ENCODE measurements at places on chromosomes 2 and 18. TPM values are rescaled to one million over a fixed set of nuclear protein-coding genes. Genes with fewer than 3 reads are reported as not detected.

The ANKRD29 gene
- 2.4 TPM for total RNA-seq

The DSEL gene
- total RNA-seq: 51.4 TPM

The POTEE gene
- total RNA-seq: not detected

The CNTNAP5 gene
- 30.6 TPM for total RNA-seq

The RGPD4 gene
- total RNA-seq: not detected

The FAM237A gene
- total RNA-seq: not detected

The TBR1 gene
- 73.8 TPM for total RNA-seq

The SCN1A gene
- 15.1 TPM for total RNA-seq

The LONRF2 gene
- 47.3 TPM for total RNA-seq

The IL36G gene
- under 0.01 TPM for total RNA-seq

The SRSF7 gene
- 120 TPM for total RNA-seq

- no peak for DNase-seq
Measured at GRCh38 chr2:36965206-36965605, 1.1 kb downstream of the STRN start.

DNA sequence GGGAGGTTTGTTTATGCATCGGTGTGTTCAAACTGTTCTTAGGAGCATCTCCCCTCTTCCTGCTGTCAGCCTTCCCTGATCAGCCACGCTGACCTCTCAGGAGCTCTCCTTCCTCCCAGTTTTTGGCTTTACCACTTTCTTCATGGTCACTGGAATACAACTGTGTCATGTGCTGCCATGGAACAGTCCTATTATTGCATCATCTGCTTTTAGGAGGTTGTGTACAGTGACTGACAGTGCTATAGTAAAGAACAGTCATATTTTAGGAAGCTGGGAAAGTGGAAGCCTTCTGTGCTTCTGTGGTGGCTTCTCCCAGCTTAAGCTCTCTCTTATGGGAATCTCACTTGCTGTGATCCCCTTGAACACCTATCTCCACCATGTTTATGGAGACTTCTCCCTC lies 165.5 kb downstream of the TPGS2 start:
- DNase-seq: no peak

- DNase-seq: no peak
Measured at GRCh38 chr2:138906549-138906948, 126.4 kb upstream of the NXPH2 start.

- DNase-seq: no peak
Measured at GRCh38 chr2:198347946-198348345, 543.6 kb downstream of the PLCL1 start.

DNA sequence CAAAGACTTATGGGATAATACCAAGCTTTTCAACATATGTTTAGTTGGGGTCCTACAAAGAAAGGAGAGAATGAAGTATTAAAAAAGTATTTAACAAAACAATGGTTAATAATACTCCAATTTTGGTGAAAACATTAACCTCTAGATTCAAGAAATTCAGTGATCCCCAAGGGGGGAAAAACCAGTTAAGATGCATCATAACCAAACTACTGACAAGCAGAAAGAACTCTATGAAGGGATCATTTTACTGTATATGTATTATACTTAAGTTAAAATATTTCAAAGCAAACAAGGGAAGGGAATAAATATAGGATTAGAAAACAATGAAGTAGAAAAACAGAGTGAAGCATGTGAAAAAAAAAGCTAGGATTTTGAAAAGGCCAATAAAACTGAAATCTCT lies 8.7 kb downstream of the CNRIP1 start:
- DNase-seq: no peak

- peak; percentile 83 for DNase-seq
Measured at GRCh38 chr18:76821875-76822505, 367 bp upstream of the ZNF236 start.

DNA sequence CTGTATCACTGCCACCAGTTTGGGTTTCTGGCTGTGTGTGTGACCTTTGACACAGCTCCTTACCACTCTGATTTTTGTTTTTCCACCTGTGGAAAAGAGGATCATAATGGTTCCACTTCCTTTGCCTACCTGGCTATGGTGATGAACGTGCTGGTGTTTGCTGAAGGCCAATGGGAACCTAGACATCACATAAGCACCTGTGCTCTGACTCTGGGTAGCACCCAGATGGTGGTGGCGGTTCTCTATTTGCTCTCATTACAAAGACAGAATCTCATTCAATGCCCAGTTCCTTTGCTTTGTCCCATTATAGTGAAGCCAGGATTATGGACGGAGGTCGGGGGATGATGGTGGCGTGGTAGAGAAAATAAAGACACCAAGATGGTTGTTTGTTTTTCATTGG lies 121.2 kb upstream of the GATA6 start:
- no peak for DNase-seq

GRCh38 chr2:207925601-207926000 lies 99.7 kb downstream of the PLEKHM3 start:
- no peak for DNase-seq

- no peak for DNase-seq
Measured at GRCh38 chr2:212535996-212536816, 2.4 kb downstream of the ERBB4 start.

DNA sequence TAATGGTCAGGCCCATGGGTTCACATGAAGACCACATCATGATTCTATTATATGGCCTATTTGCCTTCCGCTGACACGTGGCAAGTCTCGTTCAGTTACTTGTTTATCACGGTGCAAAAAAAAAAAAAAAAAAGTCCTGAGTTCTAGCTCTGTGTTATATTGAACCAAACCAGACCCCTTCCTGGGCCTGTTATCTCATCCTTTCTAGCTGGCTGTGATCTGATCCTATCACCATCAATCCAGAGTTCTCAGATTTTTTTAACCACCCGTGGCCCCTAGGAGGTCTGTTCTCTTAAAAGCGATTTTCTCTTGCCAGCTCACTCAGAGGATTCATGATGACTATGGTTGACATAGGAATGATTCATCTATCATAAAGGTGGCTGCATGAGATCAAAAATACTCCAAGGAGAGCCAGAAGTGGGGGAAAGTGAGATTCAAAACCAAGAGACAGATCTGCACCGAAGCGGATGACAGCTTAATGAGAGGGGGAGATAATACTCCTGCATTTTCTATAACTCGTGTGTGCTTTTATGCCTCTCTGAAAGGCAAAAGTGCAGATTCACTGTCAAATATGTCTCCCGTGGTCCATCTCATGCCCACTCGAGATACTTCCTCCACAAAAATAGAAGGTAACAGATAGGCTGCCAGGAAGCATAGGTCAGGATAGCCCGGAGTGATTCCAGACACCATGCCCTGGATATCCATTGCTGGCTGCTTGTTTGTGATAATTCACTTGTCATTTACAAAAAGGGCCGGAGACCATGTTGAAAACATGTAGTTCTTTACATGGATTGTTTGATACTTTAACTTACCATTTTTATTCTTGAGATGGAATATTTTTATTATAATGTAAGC lies 505.7 kb upstream of the KLHL29 start:
- DNase-seq: no peak

GRCh38 chr18:9334973-9335696 lies 562 bp downstream of the TWSG1 start:
- peak; percentile 47 for DNase-seq

GRCh38 chr18:394987-395362 lies 105.5 kb downstream of the COLEC12 start:
- DNase-seq: no peak

DNA sequence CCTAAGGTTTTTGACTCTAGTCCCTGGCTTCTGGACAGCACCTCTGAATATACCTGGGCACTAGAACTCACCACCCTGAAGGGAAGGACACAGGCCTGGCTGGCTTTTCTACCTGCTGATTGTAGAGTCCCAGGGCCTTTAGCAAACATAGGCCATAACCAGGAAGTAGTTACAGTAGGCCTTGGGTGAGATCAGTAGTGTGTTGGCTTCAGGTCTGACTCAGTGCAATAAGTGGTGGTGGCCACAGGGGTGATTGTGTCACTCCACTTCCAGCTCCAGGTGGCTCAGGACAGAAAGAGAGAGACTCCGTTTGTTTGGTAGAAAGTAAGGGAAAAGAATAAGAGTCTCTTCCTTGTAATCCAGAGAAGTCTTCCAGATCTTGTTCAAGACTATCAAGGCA lies 101.7 kb upstream of the LGALSL start:
- no peak for DNase-seq

DNA sequence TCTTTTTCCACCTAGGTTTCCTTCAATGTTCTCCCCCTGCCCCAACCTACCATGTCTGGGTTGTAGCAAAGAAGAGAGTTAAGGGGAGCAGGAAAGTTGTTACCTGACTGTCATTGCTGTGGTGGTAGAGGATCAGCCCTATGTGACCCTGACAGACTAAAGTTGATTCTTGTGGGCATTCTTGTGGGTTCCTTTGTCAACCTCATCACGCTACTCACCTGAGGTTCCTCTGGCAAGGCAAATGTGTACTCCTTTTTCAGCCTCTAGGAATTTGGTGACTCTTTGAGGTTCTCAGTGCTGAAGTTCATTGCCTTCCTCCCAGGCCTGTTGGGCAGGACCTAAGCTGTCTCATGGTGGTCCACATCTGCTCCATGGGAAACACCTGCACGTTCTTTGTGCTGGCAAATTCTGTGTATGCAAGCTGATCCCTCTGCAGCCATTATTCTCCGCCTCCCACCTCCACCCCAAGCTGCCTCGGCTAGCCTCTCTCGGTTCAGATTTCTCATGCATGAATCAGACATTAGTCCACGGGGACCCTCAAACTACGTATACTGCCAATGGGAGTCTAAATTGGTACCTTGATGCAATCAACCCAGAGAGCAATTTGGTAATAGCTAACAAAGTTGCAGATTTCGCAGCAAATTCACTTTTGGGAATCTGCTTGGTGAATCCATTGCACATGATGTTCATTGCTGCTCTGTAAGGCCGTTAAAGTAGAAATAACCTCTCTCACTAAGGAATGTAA lies 1.5 kb upstream of the GMCL1 start:
- DNase-seq: no peak

- no peak for DNase-seq
Measured at GRCh38 chr2:206614811-206615210, 27.5 kb upstream of the FAM237A start.

- no peak for DNase-seq
Measured at GRCh38 chr2:214038186-214038585, 372.7 kb upstream of the VWC2L start.

GRCh38 chr2:109597283-109597682 lies 16.5 kb downstream of the SEPTIN10 start:
- DNase-seq: no peak

DNA sequence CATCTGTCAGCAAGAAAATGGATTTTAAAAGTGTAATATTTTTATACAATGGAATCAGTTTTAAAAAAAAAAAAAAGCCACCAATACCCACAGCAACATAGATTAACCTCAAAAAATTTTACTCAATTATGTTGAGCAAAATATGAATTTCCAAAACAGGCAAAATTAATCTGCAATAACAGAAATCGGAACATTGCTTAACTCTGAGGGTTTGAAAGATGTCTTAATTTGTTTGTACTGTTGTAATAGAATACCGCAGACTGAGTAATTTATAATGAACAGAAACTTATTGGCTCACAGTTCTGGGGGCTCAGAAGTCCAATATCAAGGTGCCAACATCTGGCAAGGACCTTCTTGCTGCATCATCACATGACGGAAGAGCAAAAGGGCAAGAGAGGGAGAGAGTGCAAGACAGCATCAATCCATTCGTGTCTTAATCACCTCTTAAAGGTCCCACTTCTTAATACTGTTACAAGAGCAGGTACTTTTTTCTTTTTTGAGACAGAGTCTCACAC lies 31.8 kb upstream of the TNFAIP6 start:
- no peak for DNase-seq

DNA sequence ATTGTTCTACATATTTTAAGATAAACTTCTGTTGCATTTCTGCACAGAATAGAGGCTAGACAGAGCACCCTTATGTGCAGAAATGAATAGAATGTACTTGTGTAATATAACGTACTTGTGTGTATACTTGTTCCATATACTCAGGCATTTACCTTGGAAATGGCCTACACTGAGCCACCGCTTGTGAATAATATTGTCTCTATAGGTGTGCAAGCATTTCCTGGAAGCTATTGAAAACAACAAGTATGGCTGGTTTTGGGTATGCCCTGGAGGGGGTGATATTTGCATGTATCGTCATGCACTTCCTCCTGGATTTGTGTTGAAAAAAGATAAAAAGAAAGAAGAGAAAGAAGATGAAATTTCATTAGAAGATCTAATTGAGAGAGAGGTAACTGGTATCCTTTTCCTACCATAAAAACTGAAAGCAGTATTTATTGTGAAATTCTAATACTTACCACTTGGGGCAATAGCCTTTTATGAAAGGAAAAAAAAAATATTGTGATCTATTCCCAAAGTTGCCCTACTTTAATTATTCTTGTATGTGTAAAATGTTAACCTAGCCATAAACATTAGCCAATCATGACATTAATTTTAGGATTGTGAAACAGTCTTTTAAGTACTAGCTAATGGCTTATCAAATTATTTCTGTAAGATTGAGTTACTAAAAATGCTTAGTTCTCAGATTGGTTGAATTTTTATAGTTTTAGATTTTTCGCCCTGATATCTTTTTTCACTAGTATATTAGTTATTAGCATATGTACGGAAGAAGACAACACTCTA lies 18.0 kb downstream of the ZC3H15 start:
- no peak for DNase-seq

DNA sequence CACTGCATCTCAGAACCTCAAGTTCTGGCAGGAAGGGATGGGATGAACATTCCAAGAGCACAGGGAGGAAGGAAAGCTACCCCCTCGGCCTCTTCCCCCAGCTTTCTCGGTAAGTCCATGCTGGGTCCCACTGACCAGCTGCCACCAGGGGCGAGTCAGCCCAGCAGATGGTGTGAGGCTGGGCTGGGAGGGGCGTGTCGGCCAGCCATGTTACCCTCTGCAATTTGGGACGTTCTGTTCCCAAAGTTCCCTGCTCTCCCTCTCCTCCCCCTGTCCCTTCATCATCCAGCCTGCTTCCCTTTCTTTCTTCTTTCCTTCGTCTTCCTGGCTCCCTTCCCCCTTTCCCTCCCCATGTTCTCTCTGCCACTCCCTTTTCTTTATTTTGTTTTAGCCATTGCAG lies 74.3 kb upstream of the TNP1 start:
- DNase-seq: no peak

GRCh38 chr2:39390216-39390615 lies 46.9 kb downstream of the MAP4K3 start:
- DNase-seq: no peak

DNA sequence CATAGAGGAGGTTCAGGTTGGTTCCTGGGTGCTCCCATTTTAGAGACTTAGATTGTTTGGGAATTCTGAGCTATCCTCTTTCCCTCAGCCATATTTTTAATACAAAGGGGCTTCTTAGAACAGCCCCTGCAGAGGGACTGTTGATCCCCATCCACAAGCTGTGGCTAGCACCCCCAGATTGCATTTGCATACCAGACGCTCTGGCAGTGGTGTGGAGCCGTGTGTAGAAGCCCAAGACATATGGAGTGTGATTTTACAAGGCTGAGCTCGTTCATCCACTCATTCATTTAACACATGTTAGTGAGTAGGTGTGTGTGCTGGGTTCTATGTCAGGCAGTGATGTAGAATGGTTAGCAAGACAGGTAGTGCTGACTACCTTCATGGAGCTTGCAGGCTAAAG lies 166.7 kb upstream of the BOD1L2 start:
- no peak for DNase-seq

GRCh38 chr2:24827321-24828237 lies 34.4 kb downstream of the CENPO start:
- peak; percentile 92 for DNase-seq

Data from frontal cortex (tissue), 4 donors.